ENCODE measurements at places on chromosomes 6 and 20. TPM values are rescaled to one million over a fixed set of nuclear protein-coding genes. Genes with fewer than 3 reads are reported as not detected.

DNA sequence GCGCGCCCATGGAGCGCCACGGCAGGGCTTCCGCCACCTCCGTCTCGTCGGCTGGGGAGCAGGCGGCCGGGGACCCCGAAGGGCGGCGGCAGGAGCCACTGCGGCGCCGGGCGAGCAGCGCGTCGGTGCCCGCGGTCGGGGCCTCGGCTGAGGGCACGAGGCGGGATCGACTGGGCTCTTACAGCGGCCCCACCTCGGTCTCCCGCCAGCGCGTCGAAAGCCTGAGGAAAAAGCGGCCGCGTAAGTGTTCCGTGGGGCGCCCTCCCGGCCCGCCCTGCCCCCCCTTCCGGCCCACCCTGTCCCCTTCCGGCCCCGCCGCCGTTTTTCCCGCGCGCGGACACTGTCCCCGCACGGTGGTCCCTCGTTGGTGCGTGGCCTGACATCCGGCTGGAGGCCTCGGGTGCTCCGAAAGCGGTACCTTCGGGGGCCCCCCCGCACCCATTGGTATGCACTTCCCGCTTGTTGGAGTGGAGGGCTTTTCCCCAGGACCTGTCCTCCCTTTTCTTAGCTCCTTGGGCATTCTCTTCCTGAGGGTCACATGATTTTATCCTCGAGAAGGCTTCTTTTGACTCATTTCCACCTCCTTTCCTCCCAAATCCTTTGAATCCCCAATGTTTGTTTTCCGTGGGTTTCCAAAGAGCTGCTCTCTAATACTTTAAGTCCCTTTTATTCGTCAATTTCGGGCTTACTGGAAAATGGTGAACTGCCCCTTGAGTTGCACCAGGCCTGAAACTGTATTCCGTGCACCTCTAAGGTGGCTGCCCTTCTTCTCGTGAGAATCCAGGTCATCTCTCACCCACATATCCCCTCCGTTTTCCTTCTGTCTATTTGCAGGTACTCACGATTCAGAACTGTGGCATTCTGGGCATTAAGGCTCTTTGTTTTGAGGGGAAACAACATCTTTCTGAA lies 556 bp downstream of the PANK2 start:
- DNase-seq = no peak

- no peak for DNase-seq
Measured at GRCh38 chr20:49151436-49151835, 36.7 kb downstream of the STAU1 start.

GRCh38 chr6:13624871-13625288 lies 9.7 kb downstream of the NOL7 start:
- no peak for DNase-seq

DNA sequence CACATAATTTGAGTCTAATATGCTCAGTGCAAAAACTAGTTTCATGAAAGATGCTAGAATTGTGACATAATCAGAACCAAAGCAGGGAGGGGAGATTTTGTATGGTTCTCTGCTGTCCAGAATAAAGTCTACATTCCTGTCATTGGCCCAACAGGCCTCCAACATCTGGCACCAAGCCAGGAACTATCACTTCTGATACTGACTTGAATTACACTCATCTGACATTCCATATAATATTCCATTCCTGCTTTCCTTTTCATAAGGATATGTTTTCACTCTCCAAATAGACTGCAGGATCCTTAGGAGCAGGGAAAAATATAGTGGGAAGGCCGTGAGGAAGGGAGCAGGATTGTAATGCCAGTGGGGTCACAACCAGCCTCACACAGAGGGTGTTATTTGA lies 84.6 kb upstream of the BTN3A2 start:
- no peak for DNase-seq

GRCh38 chr6:151108548-151108947 lies 131.2 kb upstream of the AKAP12 start:
- no peak for DNase-seq

GRCh38 chr6:125867483-125867942 lies 76.8 kb downstream of the NCOA7 start:
- DNase-seq = no peak

DNA sequence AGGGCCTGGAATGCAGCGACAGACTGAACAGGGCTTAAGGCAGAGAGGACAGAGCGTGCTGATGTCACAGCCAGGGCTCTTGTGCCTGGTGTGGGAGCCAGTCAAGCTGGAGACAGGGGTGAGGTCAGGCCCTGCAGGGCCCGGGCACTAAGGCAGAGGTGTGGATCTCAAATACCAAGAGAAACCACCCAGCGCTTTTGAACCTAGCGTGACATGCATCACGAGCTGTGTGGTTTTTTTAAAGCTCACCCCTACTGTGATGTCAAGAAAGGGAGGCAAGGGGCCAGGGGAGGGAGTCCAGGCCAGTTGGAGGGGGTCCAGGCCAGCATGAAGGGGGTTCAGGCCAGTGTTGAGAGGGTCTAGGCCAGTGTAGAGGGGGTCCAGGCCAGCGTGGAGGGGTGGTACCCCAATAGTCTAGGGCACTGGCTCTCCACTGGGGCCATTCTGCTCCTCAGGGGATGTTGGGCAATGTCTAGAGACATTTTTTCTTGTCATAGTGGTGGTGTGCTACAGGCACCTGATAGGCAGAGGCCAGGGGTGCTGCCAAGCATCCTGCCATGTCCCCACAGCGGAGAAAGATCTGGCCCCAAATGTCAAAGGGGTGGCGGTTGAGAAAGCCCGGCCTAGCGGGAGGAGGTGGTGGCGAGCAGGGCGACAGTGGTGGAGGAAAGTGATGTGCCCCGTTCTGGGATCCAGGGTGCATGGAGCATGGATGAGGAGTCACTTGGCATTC lies 42.6 kb downstream of the RBM38 start:
- DNase-seq = no peak

- no peak for DNase-seq
Measured at GRCh38 chr6:139153855-139154254, 19.0 kb downstream of the HECA start.

DNA sequence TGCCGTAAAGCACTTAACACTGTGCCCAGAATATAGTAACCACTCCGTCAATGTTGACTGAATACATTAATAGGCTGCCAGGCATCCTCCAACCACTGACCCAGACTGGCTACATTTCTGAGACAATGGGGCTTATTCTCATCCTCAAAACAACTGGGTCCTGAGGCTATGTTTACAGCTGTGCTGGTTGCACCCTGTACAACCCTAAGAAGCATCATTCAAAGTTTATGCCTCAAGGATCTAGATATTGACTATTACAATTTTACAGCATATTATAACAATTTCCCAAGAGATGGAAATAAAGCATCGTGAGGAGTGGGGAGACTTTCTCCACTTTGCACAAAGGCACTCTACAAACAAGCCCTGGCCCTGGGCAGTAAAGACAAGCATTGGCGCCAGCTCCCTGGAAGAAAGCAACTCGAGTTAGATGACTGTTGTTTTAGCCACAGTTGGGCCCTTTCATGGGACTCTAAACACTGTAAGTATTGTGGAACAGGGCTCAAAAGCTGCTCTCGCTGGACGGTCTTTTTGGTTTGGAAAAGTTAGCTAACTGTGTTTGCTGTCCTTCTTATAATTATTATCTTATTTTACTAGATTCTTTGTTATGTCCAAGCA lies 30.2 kb downstream of the MYLIP start:
- DNase-seq = no peak

GRCh38 chr6:135286962-135287538 lies 105.9 kb downstream of the MYB start:
- no peak for DNase-seq

DNA sequence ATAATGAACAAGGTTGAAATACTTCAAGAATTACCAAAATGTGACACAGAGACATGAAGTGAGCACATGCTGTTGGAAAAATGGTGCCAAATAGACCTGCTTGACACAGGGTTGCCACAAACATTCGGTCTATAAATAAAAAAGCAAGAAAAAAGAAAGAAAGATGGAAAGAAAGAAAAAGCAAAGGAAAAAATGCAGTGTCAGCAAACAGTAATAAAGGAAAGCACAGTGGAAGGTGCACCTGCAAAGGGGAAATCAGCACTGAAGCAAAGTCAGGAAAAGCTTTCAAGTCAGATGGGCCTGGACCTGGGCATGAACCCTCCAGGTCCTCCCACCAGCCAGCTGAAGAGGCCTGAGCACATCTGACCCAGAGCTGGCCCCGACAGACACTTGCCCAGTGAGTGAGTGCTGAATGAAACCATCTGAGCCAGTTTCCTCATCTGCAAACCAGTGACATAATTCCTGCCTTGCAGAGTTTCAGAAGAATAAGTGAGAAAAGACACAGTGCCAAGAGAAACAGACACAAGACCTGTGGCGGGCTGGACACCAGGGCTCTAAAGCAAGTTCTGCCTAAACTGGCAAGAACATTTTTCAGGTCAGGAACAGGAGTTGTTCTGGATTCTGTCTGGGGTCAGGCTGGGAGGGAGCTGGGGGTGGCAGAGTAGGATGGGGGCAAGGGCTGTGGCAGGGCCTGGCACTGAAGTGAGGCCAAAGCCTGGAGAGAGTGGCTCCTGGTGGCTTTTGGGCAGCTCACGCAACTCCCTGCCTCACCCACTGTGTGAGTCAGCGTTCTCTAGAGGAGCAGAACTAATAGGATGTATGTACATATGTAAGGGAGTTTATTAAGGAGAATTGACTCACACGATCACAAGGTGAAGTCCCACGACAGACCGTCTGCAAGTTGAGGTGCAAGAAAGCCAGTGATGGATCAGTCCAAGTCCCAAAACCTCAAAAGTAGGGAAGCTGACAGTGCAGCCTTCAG lies 23.9 kb upstream of the MICB start:
- no peak for DNase-seq

HLA-DMB gene
- total RNA-seq = 12.3 TPM

SNX14 gene
- 57.2 TPM for total RNA-seq

SMLR1 gene
- total RNA-seq = not detected

LTV1 gene
- 31.4 TPM for total RNA-seq

C20orf204 gene
- 0.74 TPM for total RNA-seq

GUCA1A gene
- not detected for total RNA-seq

SPTLC3 gene
- 6.5 TPM for total RNA-seq

NHSL1 gene
- 11.9 TPM for total RNA-seq
